ENCODE measurements at places on chromosomes 1 and 21. TPM values are rescaled to one million over a fixed set of nuclear protein-coding genes. Genes with fewer than 3 reads are reported as not detected.

The SRGAP2C gene
- 28.7 TPM for total RNA-seq

The TMEM82 gene
- 0.21 TPM for total RNA-seq

The NES gene
- 138 TPM for total RNA-seq

The PRAMEF18 gene
- not detected for total RNA-seq

The AVPR1B gene
- total RNA-seq = 0.50 TPM

The F5 gene
- not detected for total RNA-seq

The GBP7 gene
- total RNA-seq = not detected

The BEND5 gene
- 6.5 TPM for total RNA-seq

The NR1I3 gene
- not detected for total RNA-seq

The ZNF695 gene
- 25.6 TPM for total RNA-seq

The ADAMTS4 gene
- 7.2 TPM for total RNA-seq

The SH2D1B gene
- total RNA-seq = not detected

The FAM110D gene
- 0.48 TPM for total RNA-seq

The EVA1B gene
- total RNA-seq = 10.3 TPM

The LCE1B gene
- total RNA-seq = not detected

DNA sequence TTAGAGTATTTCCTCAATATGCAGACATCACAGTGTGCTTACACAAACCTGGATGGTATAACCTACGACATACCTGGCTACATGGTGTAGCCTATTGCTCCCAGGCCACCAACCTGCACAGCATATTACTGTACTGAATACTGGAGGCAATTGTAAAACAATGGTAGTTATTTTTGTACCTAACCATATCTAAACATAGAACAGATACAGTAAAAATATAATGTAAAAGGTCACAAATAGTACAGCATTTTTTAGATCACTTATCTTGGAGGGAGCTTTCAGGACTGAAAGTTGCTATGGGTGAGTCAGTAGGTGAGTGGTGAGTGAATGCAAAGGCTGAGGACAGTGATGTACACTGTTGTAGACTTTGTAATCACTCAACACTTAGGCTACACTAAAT lies 492.3 kb downstream of the MRPL39 start:
- H3K4me1 ChIP-seq = no peaks in the 10 kb centered on the region
- no peak for DNase-seq
- no peaks in the 10 kb centered on the region for H3K27me3 ChIP-seq
- H3K36me3 ChIP-seq = no peaks in the 10 kb centered on the region

DNA sequence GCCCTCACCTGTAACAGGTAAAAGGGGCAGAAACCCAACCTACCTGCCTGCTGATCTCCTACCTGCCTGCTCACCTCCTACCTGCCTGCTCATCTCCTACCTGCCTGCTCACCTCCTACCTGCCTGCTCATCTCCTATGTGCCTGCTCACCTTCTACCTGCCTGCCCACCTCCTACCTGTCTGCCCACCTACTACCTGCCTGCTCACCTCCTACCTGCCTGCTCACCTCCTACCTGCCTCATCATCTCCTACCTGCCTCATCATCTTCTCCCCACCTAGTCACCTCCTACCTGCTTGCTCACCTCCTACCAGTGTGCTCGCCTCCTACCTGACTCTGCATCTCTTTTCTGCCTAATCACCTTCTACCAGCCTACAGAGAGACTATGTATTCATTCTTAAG lies 452.9 kb downstream of the MATN1 start:
- H3K27ac ChIP-seq = no peak overlapping the region
- H3K36me3 ChIP-seq = no peaks in the 10 kb centered on the region
- H3K4me3 ChIP-seq = no peak overlapping the region
- DNase-seq = no peak

DNA sequence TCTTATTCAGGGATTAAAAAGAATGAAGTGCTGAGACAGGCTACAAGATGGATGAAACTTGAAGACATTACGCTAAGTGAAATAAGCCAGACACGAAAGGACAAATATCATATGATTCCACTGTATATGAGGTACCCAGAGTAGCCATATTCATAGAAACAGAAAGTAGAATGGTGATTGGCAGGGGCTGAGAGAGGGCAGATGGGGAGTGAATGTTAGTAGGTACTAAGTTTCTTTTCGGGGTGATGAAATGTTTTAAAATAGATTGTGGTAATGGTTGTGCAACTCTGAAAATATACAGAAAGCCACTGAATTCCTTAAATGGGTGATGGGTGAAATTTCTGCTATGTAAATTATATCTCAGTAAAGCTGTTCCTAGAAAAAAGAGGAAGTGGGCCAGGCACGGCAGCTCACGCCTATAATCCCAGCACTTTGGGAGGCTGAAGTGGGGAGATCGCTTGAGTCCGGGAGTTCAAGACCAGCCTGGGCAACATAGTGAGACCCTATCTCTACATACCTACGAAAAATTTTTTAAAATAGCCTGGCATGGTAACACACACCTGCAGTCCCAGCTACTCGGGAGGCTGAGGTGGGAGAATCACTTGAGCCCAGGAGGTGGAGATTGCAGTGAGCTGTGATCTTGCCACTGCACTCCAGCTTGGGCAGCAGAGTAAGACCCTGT lies 15.9 kb downstream of the SLC27A3 start:
- peaks cover 6% of the 10 kb centered on the region for H3K4me1 ChIP-seq
- no peak overlapping the region for H3K27ac ChIP-seq
- DNase-seq = no peak
- H3K27me3 ChIP-seq = no peaks in the 10 kb centered on the region
- no peak overlapping the region for H3K4me3 ChIP-seq

DNA sequence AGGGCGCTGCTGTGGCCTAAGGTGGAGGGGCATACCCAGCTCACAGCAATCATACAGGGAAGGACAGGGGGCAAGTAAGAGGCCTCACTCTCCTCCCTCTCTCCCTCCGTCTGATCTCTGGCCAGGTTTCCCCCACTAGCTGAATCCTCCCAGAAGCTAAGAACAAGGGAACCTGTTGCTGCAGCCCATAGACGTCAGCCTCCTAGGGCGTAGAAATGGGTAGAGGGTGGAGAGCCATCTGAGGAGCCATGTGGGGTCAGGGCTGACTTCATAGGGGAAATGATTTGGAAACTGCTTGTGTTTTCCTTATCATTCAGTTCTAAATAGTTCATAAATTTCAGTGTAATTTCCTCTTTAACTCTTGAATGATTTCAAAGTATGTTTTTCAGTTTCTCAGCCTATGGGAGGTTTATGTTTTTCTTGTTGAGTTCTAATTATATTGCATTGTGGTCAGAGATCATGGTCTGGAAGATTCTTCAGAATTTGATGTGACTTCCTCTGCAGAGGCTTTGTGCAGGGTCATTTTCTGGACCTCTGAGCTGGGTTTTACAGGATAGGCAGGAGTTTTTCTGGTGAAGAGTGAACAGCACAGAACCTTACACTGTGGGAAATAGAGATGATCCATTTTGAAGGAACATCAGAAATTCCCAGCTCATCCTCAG lies 2.3 kb upstream of the MOB3C start:
- no peaks in the 10 kb centered on the region for H3K36me3 ChIP-seq
- H3K27me3 ChIP-seq = no peaks in the 10 kb centered on the region
- no peak overlapping the region for H3K27ac ChIP-seq

DNA sequence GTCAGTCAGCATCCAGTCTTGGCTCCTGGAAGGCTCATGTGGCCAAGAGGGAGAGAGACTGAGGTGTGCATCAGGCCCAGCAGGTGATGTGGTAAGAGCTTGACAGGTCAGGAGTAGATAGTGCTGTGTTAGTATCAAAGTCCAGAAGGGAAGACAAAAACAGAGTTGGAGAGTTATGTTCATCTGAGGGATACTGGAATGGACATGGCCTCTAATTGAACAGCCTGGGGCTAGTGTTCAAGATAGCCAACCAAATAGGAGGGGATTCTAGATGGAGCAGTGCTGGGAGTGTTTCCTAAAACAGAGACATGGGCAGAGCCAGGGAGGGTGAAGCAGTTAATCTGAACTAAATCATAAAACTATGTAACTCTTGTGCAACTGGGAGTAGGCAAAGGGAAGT lies 120.7 kb upstream of the MARK1 start:
- DNase-seq = no peak
- H3K4me1 ChIP-seq = peaks cover 14% of the 10 kb centered on the region
- no peaks in the 10 kb centered on the region for H3K36me3 ChIP-seq
- no peaks in the 10 kb centered on the region for H3K27me3 ChIP-seq
- H3K27ac ChIP-seq = no peak overlapping the region
- no peak overlapping the region for H3K4me3 ChIP-seq

DNA sequence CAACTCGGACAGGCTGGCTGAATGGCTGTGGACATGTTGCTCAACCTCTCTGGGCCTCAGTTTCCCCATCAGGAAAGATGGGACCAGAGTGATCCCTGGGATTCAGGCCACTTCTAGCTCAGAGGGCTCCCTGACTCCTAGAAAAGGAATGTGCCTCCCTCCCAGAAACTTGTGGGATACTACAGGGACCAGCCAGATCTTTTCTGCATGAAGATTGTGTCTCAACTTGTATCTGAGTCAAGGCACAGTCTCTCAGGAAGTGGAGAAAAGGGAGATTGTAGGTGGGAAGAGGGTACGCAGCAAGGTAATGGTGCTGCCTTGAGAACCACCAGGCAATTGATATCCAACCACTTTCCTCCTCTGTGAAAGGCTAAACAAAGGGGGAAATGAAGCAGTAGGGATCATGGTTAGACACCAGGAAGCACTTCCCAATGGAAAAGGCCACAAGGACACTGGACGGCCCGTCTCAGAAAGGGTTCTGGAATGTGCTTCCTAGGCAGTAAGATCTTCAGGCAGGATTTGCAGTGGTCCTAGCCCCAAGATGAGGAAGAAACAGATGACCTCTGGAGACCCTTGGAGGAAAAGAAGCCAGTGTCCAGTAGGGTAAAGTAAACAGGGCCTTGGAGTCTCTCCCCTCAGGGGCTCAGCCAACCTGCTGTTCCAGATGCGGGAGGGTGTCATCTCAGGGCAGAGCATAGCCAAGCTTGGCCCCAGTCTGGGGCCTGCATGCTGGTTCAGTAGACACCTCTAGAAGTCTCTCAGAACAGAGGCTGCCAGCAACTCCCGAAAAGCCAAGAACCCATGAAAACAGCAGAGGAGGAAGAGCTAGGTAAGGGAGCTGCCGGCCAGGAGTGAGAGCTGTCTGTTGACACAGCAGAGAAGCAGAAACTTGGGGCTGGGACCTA lies 16.8 kb downstream of the IFFO2 start:
- no peak for DNase-seq
- H3K27ac ChIP-seq = no peak overlapping the region
- no peaks in the 10 kb centered on the region for H3K36me3 ChIP-seq
- H3K4me1 ChIP-seq = peaks cover 36% of the 10 kb centered on the region
- H3K27me3 ChIP-seq = no peaks in the 10 kb centered on the region
- no peak overlapping the region for H3K4me3 ChIP-seq

- no peak overlapping the region for H3K27ac ChIP-seq
- peaks cover 19% of the 10 kb centered on the region for H3K4me1 ChIP-seq
- DNase-seq = no peak
- no peaks in the 10 kb centered on the region for H3K27me3 ChIP-seq
- peaks cover 10% of the 10 kb centered on the region for H3K36me3 ChIP-seq
- no peak overlapping the region for H3K4me3 ChIP-seq
These were observed 2.5 kb downstream of the ATP1B1 start for GRCh38 chr1:169108863-169109560.

DNA sequence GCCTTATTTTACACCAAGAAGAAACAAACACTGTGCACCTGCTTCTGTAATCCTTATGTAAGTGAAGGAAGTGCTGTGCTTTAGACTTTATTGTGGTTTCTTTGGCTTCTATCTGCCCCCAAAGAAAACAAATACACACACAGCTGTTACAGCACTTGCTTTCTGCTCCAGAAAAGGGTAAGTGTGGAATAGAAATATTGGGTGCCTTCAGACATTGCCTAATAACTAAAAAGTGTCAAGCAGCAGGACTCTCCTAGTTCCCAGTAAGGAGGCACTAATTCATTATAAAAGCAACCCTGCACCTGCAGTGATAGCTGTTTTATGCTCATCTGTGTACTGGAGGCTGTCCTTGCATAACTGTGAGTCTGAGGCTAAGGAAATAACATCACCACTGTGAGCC lies 23.4 kb upstream of the PRRX1 start:
- no peak for DNase-seq
- H3K27me3 ChIP-seq = no peaks in the 10 kb centered on the region
- H3K4me1 ChIP-seq = no peaks in the 10 kb centered on the region
- no peak overlapping the region for H3K27ac ChIP-seq

DNA sequence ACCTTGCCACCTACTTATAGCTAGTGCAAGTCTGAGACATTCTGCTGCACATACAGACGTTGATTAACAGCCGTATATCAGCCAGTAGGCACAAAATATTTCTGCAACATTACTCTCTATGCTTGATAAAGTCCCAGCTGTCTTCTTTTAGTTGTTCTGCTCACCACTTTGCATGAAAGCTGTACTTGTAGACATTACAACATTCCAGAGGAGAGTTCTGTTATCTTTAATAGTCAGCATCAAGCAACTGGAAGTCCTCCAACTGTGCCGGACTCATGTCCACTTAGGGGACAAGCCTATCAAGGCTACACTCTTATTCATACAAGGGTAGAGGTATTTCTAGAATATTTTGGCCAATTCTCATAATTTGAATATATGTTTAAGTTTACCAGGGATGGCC lies 50.0 kb downstream of the CACHD1 start:
- H3K27ac ChIP-seq = no peak overlapping the region
- H3K4me1 ChIP-seq = peaks cover 4% of the 10 kb centered on the region
- no peak overlapping the region for H3K4me3 ChIP-seq
- no peaks in the 10 kb centered on the region for H3K27me3 ChIP-seq
- no peak for DNase-seq
- no peaks in the 10 kb centered on the region for H3K36me3 ChIP-seq

- peaks cover 9% of the 10 kb centered on the region for H3K36me3 ChIP-seq
- no peak overlapping the region for H3K4me3 ChIP-seq
- H3K27me3 ChIP-seq = no peaks in the 10 kb centered on the region
- DNase-seq = no peak
These were observed 6.0 kb downstream of the CCDC24 start for GRCh38 chr1:43997295-43997999.

DNA sequence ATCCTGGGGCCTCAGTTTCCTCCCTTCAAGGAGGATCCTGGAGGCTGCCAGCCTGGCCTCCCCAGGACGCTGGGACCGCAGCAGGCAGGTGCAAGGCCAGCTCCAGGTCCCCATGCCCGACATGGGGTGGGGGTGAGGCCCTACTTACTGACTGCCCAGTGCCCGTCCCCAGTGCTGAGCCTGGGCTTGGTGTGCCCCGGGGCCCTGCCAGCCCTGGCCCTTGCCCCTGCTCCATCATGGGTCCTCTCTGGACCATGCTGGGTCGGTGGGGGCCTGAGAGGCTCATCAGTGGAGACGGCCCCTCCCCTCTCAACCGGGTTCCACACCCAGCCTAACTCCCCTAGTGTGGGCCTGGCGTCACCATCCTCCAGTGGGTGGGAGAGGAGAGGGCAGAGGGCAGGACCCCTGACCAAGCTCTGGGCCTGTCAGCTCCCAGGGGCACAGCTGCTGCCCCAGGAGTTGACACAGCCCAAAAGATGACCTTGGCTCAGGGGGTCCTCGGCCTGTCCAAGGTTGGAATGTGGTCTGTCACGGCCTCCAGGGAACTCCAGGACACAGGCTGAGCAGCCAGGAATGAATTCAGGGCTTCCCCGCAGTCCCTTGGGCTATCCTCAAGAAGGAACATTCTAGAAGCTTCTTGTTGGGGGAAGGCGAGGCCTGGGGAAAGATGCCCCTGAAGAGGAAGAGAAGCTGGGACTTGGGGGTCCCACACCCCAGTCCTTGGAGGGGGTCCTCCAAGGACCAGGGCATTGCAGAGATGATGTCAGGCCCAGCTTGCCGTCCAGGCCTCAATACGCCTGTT lies 17.6 kb upstream of the ARF1 start:
- no peak for DNase-seq
- no peak overlapping the region for H3K27ac ChIP-seq
- H3K4me3 ChIP-seq = no peak overlapping the region
- H3K27me3 ChIP-seq = peaks cover 70% of the 10 kb centered on the region

- H3K4me3 ChIP-seq = no peak overlapping the region
- H3K36me3 ChIP-seq = no peaks in the 10 kb centered on the region
- no peak overlapping the region for H3K27ac ChIP-seq
These were observed 16.2 kb upstream of the CAPN9 start for GRCh38 chr1:230730977-230731376.
